ENCODE measurements at places on chromosomes 4 and X. TPM values are rescaled to one million over a fixed set of nuclear protein-coding genes. Genes with fewer than 3 reads are reported as not detected.

DNA sequence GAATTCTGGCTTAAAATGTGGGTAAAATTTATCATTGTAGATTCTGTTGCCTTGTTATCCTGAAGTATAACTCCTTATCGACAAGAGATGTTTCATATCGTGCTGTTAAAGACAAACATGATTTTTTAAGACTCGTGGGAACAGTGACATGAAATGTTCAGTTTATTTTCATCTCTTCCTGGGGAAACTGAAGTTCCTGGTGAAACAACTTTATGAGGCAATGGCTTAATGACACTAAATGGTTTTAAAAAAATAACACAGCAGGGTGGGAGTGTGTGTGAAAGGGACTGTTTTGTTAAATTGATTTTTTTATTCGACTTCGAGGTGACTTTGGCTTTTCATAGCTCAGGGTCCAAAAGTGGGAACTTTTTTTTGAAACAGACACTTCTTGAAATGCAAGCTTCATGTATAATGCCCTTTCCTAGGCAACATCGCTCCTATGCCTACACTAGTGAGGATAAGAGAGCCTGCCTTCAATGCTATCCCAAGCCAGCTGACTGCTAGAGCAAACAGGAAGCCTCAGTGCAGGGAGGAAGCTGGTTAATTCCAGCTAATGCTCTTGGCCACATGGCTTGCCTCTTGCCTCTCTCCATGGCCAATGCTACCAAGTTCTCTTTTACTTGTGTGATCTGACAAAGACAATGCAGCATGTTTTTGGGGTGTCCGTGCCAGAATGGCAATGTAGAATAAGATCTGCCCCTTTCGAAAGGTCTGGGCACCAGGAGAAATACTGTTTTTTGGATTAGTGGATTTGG, 80.9 kb upstream of the PLAC1 start:
- peaks cover 2% of the 10 kb centered on the region for H3K27me3 ChIP-seq
- H3K27ac ChIP-seq: no peak overlapping the region
- no peak overlapping the region for H3K4me3 ChIP-seq
- H3K4me1 ChIP-seq: peaks cover 8% of the 10 kb centered on the region
- H3K36me3 ChIP-seq: no peaks in the 10 kb centered on the region

ODAPH gene
- not detected for total RNA-seq

DNA sequence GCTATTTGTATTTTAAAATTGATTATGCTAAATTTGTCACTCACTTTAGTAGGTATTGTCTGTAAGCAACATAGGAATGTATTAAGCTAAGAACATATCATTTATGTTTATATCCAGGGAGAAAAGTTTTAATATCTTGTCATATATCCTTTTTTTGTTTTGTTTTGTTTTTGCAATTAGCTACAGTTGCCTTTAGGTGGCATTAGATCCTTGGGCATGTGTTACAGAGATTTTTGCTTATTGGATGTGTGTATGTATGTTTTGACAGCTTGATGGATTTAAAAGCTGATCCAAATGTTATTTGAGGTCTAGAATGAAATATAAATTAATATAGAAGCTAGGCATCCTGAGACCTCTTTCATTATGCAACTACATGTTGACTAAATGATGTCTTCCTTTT, 36.1 kb upstream of the OTUD4 start:
- H3K27me3 ChIP-seq: no peaks in the 10 kb centered on the region
- peak; percentile 36 for DNase-seq
- H3K4me1 ChIP-seq: no peaks in the 10 kb centered on the region
- H3K27ac ChIP-seq: no peak overlapping the region

- H3K27ac ChIP-seq: no peak overlapping the region
- DNase-seq: no peak
- no peaks in the 10 kb centered on the region for H3K27me3 ChIP-seq
Measured at GRCh38 chr4:99968330-99968729, 18.3 kb upstream of the H2AZ1 start.

GSX2 gene
- total RNA-seq: not detected

DNA sequence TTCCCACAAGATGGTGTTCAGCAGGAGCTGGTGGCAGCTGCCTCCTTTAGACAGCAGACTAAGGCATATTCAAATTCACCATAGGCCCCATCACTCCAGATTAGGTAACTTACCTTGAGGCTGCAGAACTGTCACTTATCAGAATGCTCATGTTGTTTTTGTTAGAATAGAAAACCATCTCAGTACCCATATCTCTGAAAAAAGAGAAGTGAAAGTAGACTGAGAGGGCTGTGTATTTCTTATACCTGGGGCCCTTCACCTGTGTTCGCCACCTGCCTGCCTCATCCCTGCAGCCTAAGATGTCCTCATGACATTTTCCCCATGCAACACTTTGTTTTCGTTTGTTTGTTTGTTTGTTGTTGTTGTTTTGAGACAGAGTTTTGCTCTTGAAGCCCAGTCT, 32.9 kb upstream of the SPRY1 start:
- H3K36me3 ChIP-seq: no peaks in the 10 kb centered on the region
- no peak overlapping the region for H3K4me3 ChIP-seq
- no peak overlapping the region for H3K27ac ChIP-seq
- DNase-seq: no peak

SSX2B gene
- total RNA-seq: not detected

- H3K4me1 ChIP-seq: no peaks in the 10 kb centered on the region
- H3K36me3 ChIP-seq: no peaks in the 10 kb centered on the region
- DNase-seq: no peak
- no peak overlapping the region for H3K27ac ChIP-seq
- H3K4me3 ChIP-seq: no peak overlapping the region
Measured at GRCh38 chrX:47514533-47515235, 31.7 kb upstream of the ZNF41 start.

- H3K27ac ChIP-seq: no peak overlapping the region
- no peak overlapping the region for H3K4me3 ChIP-seq
- no peak for DNase-seq
- no peaks in the 10 kb centered on the region for H3K4me1 ChIP-seq
- H3K27me3 ChIP-seq: no peaks in the 10 kb centered on the region
- H3K36me3 ChIP-seq: no peaks in the 10 kb centered on the region
Measured at GRCh38 chr4:78599931-78600375, 48.4 kb downstream of the ANXA3 start.

GRCh38 chrX:15751155-15751819, 13.2 kb downstream of the CA5B start:
- H3K4me3 ChIP-seq: no peak overlapping the region
- no peak for DNase-seq
- peak overlapping the region; percentile 55 for H3K27ac ChIP-seq
- peaks cover 6% of the 10 kb centered on the region for H3K4me1 ChIP-seq
- H3K27me3 ChIP-seq: peaks cover 2% of the 10 kb centered on the region
- no peaks in the 10 kb centered on the region for H3K36me3 ChIP-seq

NCAPG gene
- 0.91 TPM for total RNA-seq

Measured in kidney (tissue), 22 donors.